ENCODE measurements at places on chromosomes 16 and 17.

GRCh38 chr16:51756447-51757123 is 605.5 kb upstream of the SALL1 start:
- no peak for DNase-seq

- peak; percentile 47 for DNase-seq
Measured at GRCh38 chr17:51164911-51165679, 1.1 kb upstream of the NME2 start.

DNA sequence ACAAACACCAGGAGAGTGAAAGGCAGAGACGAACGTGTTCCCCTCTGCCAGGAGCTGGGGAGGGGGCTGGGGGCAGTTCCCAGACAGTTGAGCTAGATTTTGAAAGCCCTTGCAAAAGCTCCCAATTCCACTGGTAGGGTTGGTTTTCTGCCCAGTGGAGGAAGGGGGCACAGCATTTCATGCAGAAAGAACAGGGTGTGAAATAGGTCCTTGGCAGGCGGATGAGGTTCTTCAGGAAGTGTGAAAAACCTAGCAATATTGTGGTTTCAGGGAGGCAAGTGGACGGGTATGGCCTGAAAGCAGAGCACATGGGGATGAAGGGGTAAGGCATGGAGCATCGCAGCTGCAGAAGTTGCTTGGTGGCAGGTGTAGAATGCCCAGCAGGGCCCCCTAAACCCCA is 248.3 kb downstream of the KATNIP start:
- no peak for DNase-seq

GRCh38 chr16:23505180-23505665 is 5.1 kb downstream of the GGA2 start:
- no peak for DNase-seq

GRCh38 chr16:68267612-68268405 is 3.5 kb downstream of the SLC7A6 start:
- DNase-seq = no peak

DNA sequence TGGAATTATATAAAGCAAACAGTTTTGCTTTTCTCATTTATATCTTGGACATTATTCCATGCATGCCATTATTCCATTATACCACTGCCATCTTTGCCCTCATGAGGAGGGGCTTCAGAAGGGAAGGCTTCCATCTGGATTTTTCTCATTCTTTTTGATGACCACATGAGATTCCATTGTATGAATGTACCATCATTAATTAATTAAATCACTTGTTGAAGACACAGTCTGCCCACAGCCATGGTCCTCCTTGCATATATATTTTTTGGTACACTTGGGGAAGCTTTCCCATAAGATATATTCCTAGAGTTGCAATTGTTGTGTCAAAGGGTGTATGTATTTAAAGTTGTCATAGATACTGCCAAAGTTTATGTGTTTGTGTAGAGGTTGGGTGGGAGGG is 7.1 kb downstream of the ARL4D start:
- no peak for DNase-seq

DNA sequence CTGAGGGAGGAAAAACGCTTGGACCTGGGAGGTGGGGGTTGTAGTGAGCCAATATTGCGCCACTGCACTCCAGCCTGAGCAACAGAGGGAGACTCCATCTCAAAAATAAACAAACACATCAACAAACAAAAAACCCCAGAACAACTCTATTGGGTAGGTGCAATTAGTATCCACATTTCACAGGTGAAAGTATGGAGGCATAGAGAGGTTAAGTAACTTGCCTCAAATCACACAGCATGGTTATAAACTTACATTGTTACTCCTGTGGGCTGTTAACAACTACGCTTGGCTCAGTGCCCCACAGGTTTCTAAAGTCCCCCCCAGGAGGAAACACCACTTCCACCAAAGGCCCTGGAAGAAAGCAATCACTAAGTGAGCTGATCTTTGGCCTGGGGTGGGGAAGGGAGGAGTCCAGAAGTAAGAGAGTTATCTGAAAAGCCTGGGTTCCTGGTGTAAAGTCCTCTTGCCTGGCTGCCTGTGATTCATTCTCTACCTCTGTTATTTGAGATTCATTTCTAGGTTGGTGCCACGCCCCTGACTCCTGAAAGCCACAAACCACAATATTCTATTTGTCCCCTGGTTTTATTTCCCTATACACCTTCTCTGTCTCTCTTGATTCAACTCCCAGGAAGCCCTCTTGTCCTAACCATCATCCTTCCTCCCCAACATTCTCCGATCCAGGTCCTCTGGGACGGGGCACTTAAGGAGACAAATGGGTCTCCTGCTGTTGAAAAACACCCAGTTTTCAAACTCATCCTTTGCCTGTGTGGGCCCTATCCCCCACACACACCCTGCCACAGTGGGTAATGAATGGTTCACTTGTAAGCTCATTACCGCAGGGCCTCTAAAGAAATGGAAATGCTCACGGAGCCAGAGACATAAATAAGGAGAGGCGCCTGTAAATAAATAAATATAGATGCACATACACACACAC is 195.4 kb downstream of the XYLT1 start:
- DNase-seq = peak; percentile 96

- no peak for DNase-seq
Measured at GRCh38 chr16:49902908-49903307, 47.0 kb upstream of the ZNF423 start.

GRCh38 chr16:19365486-19365885 is 52.2 kb upstream of the TMC5 start:
- no peak for DNase-seq

DNA sequence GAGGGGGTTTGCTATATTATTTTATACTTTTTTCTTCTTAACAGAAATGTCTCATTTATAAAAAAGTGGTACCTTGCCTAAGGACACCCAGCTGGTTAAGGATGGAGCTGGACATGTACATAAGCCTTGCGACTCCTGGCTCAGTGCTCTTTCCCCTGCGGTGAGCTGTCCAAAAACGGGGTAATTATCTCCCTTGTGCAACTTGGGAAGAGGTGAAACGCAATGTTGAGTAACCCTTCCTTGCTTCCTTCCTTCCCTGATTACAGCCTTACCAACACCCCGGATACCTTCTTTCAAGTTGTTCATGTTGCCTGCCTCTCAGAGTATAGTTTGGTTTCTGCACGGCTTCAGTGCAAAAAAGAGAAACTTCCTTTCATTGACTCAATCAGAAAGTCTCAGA is 94.1 kb upstream of the XYLT1 start:
- DNase-seq = no peak

GRCh38 chr17:61175298-61176142 is 224.1 kb upstream of the TBX2 start:
- DNase-seq = no peak

DNA sequence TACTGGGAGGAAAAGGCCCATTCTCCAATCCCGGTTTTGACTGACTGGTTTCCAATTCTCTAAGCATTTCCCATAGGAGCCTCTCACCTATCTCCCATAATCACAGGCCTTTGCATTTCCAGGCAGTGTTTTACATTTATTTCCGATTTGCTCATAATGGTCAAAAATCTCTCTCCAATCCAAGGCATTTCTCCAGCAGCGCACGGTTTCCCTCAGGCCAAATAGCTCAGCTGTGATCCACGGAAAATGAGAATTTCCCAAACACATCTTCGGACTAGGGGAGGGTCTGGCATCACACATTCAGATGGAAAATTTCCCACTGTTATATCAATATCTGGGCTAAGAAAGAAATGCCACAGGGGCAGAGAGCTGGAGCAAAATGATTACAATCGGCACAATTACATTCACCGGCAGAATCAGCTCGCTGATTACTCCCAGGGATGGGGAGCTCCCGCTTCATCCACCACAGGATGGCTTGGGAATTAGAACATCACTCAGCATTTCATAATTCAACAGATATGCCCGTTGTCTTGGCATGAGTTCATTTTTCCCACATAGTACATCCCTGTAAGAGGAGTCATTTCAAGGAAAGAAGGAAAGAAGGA is 6.7 kb downstream of the PIPOX start:
- DNase-seq = no peak

DNA sequence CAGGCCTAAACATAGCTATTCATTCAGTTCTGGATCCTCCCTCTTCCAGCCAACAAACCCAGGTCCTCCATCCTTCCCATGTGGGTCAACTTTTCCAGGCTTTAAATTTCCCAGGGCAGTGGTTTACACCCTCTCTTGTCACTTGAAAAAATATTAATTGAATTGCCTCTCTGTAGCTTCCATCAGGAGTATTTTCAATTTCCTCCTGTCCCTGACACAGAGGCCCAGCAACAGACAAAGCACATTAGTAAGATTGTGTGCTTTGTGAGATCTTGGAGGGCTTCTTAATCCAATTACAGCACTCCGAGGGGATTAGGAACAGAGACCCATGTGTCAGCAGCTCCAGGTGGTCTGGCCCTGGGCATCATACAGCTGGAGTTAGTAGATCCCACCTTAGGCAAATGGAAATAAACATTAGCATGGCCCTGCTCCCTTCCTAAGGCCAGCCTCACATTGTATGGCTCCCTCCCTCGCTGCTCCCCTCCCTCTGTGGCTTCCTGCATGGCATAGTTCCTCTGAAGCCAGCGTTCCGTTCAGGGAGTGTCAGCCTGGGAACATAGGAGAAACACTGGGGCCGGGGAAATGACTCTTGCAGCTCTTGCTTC is 132.7 kb upstream of the HSBP1 start:
- no peak for DNase-seq

GRCh38 chr17:70067134-70067533 is 7.9 kb upstream of the KCNJ16 start:
- no peak for DNase-seq

DNA sequence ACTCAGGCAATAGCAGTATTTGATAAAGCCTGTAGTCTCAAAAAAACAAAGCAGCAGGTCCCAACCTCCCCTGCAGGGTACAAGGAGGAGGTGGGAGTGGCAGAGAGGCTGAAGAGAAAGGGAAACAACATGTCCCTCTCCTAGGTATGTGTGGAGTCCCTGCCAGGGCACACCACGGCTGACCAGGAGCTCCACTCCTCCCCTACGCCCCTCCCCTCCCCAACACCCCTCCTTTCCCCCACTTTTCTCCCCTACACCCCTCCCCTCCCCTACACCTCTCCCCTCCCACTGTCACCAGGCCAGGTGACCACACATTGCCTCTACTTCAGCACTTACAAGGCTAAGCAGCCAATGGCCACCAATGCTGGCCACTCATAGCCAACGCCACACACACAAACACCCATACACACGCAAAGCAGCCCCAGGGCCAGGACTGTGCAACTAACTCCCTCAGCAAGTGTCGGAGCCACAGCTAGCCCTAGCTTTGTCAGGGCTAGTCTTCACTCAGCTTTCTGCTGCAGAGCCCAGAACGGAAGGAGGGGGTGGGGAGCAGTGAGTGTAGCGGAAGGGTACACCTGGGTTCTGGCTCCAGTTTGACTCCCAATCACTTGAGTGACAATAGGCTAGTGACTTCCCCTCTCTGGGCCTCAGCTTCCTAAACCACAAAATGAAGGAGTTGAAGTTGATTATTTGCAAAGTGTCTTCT is 8.2 kb downstream of the CAVIN1 start:
- no peak for DNase-seq

- DNase-seq = no peak
Measured at GRCh38 chr16:86994651-86995171, 322.5 kb downstream of the C16orf95 start.

DNA sequence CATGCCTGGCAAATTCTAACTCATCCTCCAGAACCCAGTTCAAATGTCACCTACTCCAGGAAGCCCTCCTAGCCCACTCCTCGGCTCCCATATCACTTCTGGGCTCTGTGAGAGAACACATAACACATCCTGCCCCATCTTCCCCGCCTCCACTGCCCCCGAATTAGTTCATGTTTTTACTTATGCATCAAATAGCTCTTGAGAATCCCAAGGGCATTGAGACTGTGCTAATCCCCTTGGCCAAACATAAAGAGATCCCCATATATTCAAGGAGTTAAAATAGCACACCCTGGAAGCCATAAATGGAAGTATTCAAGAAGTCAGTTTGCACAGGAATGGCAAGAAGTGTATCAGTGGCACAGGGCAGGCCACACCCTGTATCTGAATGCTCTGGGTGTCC is 2.0 kb upstream of the CREBBP start:
- DNase-seq = no peak

DNA sequence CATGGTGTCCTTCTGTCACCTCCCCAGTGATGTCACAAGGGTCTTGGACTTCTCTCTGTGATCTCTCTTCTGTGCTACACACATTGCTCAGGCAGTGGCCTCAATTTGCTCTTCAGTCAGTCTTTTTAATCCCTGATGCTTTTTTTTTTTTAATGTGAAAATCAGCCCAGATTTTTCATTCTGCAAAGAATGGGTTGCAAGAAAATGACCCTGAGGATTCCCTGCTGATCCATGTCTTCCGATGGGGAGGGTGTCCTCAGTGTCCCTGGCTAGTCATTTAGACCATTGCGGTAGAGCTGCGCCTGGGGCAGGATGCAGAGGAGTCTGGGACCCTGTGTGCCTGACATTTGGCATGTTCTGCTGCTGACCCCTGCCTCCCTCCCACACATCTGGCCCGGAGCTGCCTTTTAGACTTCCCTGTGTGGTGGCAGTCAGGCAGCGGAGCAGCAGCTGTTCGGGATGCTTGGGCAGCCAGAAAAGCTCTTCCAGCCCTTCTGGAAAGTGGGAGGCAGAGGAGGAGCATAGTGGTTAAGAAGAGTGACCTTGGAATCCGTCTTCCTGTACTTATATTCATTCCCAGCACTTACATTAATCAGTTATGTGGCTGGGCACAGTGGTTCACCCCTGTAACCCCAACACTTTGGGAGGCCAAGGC is 12.3 kb downstream of the GPT2 start:
- no peak for DNase-seq

DNA sequence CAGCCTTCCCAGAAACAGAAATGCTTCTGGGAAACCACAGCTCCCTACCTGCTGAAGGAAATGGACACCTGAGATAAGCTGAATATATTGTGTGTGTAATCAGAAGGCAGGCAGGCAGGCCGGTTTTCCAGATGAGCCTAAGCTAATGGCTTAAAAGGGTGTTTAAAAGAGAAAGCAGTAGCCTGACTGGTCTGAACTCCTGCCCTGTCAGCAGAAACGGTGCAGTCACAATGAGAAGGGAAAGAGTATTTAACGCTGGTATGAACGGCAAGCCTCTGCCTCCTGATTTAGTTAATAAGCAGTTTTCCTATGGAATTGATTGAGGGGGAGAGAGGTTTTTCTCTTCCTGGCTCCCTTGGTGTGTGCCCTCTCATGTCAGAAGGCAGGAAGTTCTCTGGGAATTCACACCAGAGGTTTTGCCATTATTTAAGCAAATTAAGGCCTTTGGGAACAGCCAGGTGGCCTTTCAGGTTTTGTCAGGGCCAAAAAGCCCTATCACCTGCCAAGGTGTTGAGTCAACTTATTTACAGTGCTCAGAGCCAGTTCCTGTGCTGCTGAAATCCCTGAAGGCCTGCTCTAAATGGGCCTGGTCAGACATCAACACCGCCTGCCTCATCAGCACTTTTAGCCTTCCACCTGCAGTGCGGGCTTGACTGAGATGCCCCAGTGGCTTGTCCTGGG is 41.6 kb downstream of the CDH1 start:
- no peak for DNase-seq
